ENCODE measurements at places on chromosomes 4 and X. TPM values are rescaled to one million over a fixed set of nuclear protein-coding genes. Genes with fewer than 3 reads are reported as not detected.

The NR3C2 gene
- total RNA-seq = 0.56 TPM

The ASMT gene
- total RNA-seq = not detected

The PRSS12 gene
- total RNA-seq = 0.42 TPM

GRCh38 chrX:33109858-33110257 lies 101.5 kb downstream of the DMD start:
- no peaks in the 10 kb centered on the region for H3K4me1 ChIP-seq
- H3K36me3 ChIP-seq = no peaks in the 10 kb centered on the region
- no peak overlapping the region for H3K27ac ChIP-seq
- no peaks in the 10 kb centered on the region for H3K27me3 ChIP-seq
- DNase-seq = no peak

- no peaks in the 10 kb centered on the region for H3K36me3 ChIP-seq
- no peak overlapping the region for H3K27ac ChIP-seq
- peaks cover 10% of the 10 kb centered on the region for H3K4me1 ChIP-seq
- H3K27me3 ChIP-seq = no peaks in the 10 kb centered on the region
These were observed 61.9 kb upstream of the NFKB1 start for GRCh38 chr4:102439236-102439614.

- H3K4me3 ChIP-seq = no peak overlapping the region
- no peaks in the 10 kb centered on the region for H3K36me3 ChIP-seq
- H3K27me3 ChIP-seq = no peaks in the 10 kb centered on the region
- DNase-seq = no peak
These were observed 17.1 kb downstream of the MSANTD1 start for GRCh38 chr4:3266076-3266475.

GRCh38 chr4:23631255-23631950 lies 258.4 kb downstream of the PPARGC1A start:
- no peak overlapping the region for H3K27ac ChIP-seq
- no peaks in the 10 kb centered on the region for H3K36me3 ChIP-seq
- H3K4me1 ChIP-seq = peaks cover 4% of the 10 kb centered on the region
- no peak for DNase-seq
- H3K4me3 ChIP-seq = no peak overlapping the region
- H3K27me3 ChIP-seq = no peaks in the 10 kb centered on the region

- no peaks in the 10 kb centered on the region for H3K36me3 ChIP-seq
- no peak overlapping the region for H3K27ac ChIP-seq
- H3K4me1 ChIP-seq = no peaks in the 10 kb centered on the region
- DNase-seq = no peak
These were observed 5.0 kb downstream of the FGF2 start for GRCh38 chr4:122831515-122832196.

GRCh38 chr4:78457751-78458150 lies 93.8 kb upstream of the ANXA3 start:
- no peak for DNase-seq
- H3K4me1 ChIP-seq = no peaks in the 10 kb centered on the region
- no peak overlapping the region for H3K27ac ChIP-seq
- H3K4me3 ChIP-seq = no peak overlapping the region

DNA sequence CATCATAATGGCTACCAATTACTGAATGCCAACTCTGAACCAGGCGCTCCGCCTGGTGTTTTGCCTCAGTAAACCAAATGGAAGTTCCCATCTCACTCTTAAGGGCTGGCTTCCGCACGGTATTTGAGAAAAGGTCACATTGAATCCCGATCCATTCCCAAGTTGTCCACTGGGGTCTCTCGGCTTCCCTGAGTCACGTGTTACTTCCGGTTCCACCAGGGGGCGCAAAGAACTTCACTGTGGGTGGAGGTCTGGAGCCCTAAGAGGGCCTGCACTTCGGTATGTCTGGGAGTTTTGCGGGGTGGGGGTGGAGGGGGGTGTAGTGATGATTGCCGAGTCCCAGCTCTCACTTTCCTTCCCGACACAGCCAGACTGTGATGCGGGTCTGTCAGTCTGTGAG lies 13.4 kb upstream of the NHS start:
- DNase-seq = no peak
- no peaks in the 10 kb centered on the region for H3K36me3 ChIP-seq
- H3K4me1 ChIP-seq = no peaks in the 10 kb centered on the region
- H3K4me3 ChIP-seq = no peak overlapping the region

GRCh38 chr4:2281575-2282343 lies 19.9 kb upstream of the MXD4 start:
- H3K4me1 ChIP-seq = no peaks in the 10 kb centered on the region
- H3K4me3 ChIP-seq = no peak overlapping the region
- no peak for DNase-seq
- no peak overlapping the region for H3K27ac ChIP-seq
- H3K36me3 ChIP-seq = no peaks in the 10 kb centered on the region
